Stimulated activated CD4-positive, alpha-beta T cell treated with anti-CD3 and anti-CD28 coated beads, Interleukin-12 subunit alpha, Interleukin-12 subunit beta, amount 100 ng/mL, for 4 hours (primary cell): ENCODE measurements at places on chromosomes 3 and 15.

GRCh38 chr15:45801543-45801942, 166.7 kb downstream of the SQOR start:
- DNase-seq, result no peak

GRCh38 chr3:32376115-32376514, 15.5 kb upstream of the CMTM7 start:
- DNase-seq, result no peak

DNA sequence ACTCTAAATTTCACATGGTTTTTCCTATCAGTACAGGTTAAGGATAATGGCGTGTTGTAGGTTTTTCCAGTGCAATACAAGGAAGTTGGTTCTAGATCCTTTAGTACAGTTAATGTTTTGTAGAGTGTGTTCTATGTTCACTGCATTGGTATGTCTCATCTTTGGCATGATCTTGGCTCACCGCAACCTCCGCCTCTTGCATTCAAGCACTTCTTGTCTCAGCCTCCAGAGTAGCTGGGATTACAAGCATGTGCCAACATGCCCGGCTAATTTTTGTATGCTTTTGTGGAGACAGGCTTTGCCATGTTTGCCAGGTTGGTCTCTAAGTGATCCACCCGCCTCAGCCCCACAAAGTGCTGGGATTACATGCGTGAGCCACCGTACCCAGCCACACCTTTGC, 30.4 kb downstream of the SNRPN start:
- DNase-seq, result no peak

- DNase-seq, result no peak
These were observed 151.6 kb downstream of the BBX start for GRCh38 chr3:107674371-107674770.

- DNase-seq, result no peak
These were observed 233.3 kb downstream of the THSD4 start for GRCh38 chr15:71348597-71348996.

DNA sequence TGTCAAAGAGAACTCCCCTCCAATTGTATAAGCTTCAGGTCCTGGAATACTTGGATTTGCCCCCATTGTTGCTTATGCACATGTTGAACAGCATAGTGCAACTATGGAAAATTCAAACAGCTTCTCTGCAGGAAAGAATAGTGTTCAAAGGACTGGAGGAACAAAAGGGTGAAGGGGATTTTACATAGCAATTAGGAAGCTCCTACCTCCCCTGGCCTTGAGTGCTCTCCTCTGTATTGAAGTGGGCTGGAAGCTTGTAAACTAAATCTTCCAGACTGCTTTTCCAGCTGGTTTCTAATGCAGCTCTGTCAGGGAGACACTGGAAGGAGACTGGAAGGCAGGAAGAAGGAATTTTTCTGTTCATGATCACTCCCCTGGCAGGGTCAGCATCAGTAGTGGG, 7.2 kb upstream of the ELP6 start:
- no peak for DNase-seq

DNA sequence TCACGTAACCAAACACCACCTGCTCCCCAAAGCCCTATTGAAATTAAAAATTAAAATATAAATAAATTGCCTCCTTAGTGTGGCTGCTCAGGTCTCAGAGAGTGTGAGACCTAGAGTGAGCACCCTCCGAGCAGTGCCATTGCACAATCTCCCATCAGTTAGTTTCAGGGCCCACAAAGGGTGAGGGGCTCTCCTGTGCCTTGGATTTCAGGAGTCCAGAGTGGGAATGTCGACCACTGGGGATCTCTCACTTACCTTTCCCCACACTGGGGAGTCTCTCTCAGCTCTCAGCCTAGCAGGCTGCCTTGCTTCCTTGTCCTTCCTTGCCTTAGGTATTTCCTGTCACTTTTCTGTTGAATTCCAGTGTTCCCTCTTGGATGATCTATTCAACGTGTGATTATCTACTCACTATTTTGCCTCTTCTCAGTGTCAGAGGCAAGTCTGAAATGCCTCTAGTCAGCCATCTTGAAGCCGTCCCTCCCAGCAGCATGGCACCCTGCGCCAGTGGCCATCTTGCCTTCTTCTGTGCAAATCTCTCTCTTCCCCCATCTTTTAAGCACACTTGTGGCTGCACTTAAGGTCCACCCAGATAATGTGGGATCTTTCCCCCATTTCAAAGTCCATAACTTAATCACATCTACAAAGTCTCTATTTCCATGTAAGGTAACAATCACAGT, 119.3 kb downstream of the LRRK1 start:
- no peak for DNase-seq

- no peak for DNase-seq
These were observed 23.4 kb upstream of the TLE3 start for GRCh38 chr15:70120958-70121623.

DNA sequence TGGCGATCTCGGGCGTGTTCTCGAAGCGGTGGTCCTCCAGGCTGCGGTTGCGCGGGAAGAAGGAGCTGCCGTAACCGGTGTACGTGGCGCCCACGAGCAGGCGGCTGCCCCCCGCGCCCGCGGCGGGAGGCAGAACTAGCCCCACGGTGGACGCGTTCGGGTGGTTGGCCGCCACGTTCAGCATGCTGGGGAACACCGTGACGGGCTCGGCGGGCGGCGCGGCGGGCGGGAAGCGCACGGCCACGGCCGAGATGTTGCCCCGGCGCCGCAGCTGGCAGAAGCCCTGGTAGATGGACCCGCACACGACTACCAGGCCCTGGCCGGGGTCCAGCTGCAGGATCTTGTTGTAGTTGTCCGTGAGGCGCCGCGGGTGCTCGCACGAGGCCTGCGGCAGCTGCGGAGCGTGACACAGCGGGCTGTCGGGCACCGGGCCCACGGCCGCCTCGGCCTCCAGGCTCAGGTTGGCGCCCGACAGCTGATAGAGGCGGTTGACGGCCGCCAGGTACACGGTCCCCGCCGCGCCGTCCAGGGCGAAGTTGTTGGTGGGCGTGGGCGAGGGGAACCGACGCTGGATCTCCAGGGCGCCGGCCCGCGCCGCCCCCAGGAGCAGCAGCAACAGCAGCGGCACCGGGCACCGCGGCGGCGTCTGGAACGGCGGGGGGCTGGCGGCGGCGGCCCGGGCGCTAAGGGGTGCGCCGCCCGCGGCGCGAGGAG, 397 bp downstream of the PLXND1 start:
- peak; percentile 11 for DNase-seq

- DNase-seq, result no peak
These were observed 75.0 kb downstream of the PEX5L start for GRCh38 chr3:179961703-179962078.

- DNase-seq, result no peak
These were observed 296.5 kb downstream of the ZIC1 start for GRCh38 chr3:147705651-147706051.

- no peak for DNase-seq
These were observed 71.9 kb downstream of the GHSR start for GRCh38 chr3:172376402-172376801.

DNA sequence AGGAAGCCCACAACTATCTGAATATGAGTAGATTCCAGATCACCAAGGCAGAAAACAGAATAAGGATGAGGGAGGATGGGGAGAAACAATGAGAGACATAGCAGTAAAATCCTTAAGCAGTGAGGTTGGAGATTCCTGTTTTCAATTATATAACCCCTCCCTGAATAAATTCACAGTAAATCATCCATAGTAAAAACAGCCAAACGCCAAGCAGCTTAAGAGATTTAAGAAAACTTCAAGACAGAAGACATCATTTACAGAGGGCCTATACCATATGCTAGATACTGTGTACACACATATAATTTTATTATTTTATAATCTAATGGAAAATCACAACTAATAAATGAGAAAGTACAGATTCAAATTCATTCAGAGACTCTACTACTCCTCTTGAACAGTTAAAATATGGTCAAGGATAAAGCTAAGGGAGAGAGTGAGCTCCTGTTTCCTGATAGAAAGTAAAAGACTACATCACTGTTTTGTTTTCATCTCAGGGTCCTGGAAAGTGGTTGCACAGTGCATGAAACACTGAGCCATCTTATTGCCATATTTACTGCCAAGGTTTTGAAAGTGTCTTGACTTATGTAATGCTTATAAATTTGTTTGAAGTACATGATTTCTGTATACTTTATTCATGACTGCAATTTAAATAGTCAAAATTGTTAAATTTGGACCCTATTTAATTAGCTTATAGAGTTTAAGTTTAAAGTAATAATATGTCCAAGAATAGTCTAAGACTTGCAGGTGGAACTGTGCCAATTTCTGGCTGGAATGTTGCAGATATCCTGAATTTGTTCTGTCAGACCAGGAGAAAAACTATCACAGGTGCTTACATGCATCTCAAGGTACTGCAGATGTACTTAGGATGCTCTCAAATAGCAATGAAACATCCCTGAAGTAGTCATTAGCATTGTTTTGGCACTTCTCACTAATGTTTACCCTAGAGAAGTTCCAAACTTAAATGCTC, 141.4 kb downstream of the TBL1XR1 start:
- DNase-seq, result no peak

DNA sequence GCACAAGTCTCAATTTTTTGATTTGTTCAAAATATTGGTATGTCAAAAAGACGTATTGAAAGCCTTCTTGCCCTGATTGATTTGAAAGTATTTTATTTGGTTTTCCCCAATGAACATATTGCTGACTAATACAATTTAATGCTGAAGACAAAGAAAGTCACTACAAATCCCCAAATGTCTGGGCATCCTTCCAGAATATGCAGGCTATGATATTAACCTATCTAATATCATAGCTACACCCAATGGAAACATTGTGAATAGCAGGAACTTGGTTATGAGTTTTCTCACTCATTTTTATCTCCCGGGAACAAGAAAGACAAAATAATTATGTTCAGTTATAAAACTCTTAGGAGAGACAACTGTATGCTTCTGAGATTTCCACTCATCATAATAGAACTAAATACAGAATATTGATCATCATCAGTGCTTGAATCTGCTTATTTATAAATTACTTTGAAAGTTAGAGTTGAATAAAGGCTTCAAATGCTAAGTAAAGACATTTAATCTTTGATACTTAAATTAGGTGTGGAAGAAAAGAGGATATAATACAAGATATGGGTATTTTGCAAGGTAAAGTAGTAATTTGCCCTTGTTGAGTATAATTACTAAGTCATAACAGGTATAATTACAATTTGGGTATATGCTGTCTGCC, 483.9 kb downstream of the RBMS3 start:
- DNase-seq, result no peak

DNA sequence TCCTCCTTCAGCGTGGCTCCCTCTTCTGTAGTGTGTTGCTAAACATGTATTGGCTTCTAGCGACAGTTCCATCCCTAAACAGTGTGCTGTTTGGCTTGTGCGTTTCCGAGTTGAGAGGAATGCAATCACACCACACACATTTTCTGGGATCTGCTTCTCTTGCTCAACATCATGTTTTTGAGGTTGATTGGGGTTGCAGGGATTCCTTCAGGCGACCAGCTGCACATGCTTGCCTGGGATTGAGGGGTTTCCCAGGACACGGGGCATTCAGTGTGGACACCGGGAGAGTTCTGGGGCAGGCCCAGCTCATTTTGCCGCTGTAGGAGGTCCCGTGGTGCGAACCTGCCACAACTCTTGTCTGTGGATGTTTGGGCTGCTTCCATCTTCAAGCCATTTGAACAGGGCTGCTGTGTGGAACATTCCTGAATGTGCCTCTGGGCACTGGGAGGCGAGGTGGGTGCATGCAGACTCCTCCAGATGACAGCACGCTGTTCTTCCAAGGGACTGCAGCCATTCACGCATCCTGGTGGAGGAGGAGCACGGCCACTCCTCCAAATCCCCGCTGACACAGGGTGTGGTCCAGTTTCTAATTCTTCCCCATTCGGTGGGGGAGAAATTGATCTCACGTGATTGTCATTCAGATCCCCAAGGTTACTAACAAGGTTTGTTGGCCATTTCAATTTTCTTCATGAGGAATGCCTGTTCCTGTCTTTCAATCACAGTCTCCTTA, 82.8 kb downstream of the PLXNA1 start:
- DNase-seq, result no peak

DNA sequence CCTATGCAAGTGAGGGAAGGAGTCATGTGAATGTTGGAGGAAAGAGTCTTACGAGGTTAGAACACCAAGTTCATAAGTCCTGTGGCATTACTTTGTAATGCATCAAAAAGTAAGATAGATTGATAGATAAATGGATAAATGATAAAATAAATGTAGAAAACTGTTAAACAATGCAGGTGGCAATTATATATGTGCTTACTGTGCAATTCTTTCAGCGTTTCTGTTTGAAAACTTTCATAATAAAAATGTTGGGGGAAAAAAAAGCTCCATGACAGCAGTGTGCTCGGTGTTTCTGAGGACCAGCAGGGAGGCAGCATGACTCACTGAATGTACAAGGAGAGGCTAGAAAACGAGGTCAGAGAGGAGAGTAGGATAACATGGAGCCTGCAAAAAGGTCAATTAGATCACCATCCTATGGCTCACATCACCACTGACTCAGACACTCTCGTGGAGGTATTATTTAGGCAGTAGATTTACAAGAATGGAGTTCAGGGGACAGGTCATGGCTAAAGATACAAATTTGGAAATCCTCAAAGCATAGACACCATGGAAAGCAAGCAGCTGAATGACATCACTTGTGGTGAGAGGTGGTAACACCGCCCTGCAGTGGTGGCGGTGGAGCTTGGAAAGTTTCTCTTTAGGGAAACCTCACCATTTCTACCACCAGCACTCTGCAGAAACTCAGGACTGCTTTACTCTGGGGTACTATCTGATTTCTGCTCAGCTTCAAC, 219.8 kb downstream of the CTNNB1 start:
- no peak for DNase-seq

GRCh38 chr3:29293421-29293820, 12.6 kb downstream of the RBMS3 start:
- no peak for DNase-seq

DNA sequence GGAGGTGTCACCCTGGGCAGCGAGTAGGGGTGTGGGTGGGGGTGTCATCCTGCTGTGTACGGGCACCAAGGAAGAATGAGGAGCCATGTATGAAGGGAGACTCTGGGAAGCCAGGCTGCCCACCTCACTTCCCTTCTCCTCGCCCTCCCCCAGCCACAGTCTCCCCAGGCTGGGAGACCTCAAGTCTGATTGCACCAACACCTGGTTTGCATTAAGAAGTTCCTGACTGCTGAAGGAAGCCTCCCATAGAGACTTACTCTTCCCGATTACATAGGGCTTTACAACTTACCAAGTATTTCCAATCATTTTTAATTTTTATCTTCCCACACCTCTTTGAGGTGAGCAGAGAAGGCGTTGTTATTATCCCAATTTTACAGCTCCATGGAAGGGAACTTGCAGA, 29.5 kb upstream of the SMAD3 start:
- DNase-seq, result no peak

DNA sequence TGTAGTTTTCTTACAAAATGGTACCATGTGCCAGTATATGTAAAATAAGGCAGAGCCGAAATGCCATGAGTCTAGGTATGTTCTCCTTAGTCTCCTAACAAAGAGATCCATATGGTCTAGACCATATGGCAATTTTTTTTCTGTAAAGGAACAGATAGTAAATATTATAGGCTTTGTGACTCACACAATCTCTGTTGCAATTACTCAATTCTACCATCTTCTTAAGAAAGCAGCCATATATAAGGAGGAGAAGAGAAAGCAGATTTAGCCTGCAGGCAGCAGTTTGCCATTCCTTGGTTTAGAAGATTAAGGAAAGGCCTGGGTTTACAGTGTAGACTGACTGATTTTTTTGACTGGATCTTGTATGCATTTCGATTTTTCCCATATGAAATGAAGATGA, 16.3 kb upstream of the BBX start:
- DNase-seq, result no peak

GRCh38 chr3:167876620-167877281, 141.2 kb downstream of the SERPINI1 start:
- no peak for DNase-seq
